ENCODE measurements at places on chromosomes 3 and 15.

DNA sequence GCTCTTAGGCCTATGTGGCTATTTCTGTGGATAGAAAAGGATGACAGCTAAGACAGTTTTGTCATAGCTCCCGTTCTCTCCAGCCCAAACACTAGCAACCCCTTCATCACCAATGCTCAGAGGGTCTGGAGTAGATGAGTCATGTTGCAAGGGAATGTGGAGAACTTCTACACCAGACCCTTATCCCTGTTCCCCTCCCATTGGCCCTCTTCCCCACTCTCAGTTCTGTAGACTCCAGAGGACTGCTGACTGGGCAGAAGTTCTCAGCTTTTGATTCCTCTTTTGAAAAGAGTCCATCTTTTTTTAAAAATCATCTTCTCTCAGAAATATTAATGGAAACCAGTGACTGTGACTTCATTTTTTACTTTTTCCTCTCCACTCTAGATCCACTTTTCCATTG lies 2.4 kb upstream of the MYZAP start:
- no peak for DNase-seq

- DNase-seq, result no peak
Observed at GRCh38 chr15:85749261-85750151, 45.2 kb downstream of the KLHL25 start.

DNA sequence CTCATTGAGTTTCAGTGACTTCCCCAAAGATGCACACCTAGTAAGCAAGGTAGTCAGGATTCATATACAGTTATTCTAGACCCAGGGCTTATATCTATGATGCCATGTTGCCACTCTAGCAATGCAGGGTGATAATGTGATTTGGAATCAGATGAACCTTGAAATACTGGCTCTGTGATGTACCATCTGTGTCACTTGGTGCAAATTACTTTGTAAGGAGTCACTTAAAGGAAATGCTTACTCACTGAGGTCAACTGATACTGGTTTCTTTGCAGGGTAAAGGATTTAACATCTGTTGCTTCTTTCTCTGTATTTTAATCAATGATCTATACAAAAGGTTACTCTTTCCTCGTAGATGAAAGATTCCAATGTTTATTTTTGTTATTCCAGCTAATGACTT lies 10.8 kb downstream of the ASB14 start:
- no peak for DNase-seq

DNA sequence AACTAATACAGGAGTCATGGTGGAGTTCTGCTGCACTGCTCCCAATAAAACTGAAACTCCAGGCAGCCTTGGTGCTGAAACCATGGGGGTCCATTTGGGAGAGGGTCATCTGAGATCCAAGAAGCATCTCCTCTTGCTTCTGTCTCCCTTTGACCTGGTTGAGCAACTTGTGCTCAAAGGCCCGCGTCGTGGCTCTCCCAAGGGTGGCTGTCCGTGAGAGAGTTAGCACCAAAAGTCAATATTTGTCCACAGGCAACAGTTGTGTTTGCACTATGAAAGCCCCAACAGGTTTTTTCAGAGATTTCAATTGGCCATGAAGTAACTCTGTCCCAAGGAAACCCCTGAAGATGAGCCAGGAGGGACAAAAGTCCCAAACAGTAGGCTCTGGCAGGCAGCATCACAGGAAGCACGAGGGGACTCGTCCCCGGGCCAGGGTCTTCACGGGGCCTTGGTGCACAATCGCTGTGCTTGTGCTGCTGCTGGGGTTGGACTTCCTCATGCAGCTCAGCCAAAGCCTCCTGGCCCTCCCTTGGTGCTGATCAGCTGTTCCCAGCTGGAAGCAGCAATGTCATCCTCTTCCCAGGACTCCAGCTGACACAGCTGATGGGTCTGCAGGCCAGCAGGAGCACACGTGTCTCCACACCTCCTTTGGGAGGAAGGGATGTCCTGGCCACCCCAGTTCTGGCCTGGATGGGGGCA lies 39.4 kb upstream of the WNT5A start:
- DNase-seq, result no peak

GRCh38 chr15:99406716-99407487 lies 155.6 kb downstream of the LRRC28 start:
- DNase-seq, result no peak

GRCh38 chr15:36769098-36769497 lies 189.7 kb downstream of the CDIN1 start:
- DNase-seq, result no peak

GRCh38 chr3:195081242-195081963 lies 189.6 kb downstream of the XXYLT1 start:
- DNase-seq, result no peak

GRCh38 chr3:184016811-184017671 lies 643 bp downstream of the ABCC5 start:
- no peak for DNase-seq

GRCh38 chr15:31606931-31607497 lies 280.4 kb downstream of the KLF13 start:
- no peak for DNase-seq

DNA sequence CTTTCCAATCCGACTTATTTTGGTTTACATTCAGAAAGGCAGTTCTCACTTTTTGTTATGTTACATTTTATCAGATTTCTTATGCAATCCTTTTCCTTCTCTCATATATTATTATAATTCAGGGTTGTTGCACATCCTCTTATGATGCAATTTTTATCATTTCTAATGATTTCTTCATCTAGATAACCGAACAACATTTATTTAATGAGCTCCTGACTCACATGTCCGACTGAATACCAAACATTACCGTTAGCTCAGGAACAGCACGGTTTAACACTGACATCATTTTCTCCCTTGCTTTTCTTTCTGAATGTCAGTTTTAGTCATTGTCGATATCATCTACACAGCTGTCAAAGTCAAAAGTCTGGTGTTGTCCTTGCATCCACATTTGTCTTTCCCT lies 199.2 kb downstream of the BCHE start:
- no peak for DNase-seq

DNA sequence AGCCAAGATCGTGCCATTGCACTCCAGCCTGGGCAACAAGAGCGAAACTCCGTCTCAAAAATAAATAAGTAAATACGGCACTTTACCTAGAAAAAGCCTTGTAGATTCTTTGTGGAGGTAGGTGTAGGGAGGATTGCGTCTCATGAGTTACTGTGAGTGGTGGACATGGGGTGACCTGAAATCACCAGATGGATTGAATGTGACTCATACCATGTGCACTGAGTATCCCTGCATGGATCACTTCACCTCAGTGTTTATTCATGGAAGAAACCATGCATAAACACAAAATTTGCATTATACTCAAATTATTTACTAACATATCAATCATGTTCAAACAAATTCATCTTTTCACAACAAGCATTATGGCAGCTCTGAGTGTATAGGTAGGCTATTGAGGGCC lies 55.9 kb downstream of the MRPS25 start:
- no peak for DNase-seq

- DNase-seq, result no peak
Observed at GRCh38 chr3:131976448-131976847, 58.4 kb downstream of the CPNE4 start.

DNA sequence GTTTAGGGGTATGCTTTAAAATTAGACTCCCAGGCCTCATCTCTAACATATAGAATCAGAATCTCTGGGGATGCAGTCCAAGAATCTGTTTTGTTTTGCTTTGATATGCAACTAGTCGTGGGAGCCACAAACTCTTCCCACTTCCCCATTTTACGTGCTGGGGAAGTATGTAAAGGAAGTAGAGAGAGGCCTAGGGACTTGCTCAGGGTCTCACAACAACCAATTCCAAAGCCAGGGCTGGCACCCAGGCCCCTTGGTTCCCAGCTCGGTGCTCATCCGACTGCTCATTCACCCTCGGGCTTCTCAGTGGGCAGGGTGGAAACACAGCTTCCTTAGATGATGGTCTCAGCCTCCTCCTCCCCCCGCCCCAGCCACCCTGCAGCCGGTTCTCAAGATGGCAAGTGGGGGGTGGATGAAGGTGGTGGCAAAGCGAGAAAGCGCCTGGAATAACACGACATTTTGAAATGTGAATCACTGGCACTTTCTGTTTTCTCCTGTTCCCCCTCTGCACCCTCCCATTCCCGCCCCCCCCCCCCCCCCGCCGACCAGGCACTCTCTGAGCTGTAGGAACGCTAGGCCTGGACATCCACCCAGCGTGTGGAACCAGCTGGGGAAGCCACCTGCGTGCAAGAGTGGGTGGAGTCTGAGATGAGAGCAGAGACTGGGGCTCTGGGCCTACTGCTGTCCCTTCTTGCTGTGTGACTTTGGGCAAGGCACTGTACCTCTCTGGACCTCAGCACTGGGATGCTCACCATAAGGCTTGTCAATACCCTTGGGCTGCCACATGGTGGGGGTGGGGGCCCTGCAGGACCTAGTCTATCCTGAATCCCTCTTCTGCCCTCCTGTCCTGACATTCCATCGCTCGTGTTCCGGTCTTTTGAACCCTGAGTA lies 214.5 kb downstream of the RPLP1 start:
- DNase-seq, result no peak

DNA sequence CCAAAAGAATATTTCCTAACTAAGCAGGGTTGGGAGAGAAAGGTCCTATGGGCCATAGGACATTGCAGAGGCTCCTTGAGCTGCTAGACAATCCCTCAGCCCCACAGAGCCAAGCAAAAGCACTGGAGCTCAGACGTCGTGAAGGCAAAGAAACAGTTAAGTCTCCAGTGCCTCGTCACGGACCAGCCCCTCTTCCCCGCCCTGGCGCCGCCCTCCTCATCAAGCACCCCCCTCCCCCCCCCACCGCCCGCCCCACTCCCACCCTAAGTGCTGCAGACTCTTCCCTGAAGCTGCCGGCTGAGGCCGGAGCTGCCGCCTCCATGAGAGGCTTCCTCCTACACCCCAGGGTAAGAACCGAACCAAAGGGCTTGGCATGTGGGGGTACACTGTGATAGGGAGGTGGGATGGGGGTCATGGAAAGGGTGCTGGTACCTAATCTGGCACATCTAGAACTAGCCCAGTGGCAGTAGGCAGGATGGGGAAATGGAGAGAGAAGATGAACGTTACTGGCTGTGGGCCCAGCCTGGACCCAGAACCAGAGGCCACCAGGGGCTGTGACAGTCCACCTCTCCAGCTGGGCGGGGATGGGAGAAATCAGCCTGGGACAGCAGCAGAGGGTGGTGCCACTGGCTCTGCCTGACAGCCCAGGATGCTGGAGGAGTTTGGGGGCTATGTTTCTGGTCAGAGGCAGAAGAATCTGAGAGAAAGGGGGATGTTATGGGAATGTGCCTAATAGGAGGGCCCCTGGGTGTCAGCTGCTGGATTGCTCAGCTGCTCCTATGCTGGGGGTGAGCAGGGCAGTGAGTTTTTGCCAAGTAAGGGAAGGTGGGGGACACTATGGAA lies at the start of gene MAP1A:
Gene MAP1A, plus strand, starts transcription at position 255 of the 843 bp plus-strand sequence. CDS start 3,866 bp downstream, outside the sequence.
- no peak for DNase-seq

- no peak for DNase-seq
Observed at GRCh38 chr3:162334537-162334936, 837.9 kb downstream of the OTOL1 start.

DNA sequence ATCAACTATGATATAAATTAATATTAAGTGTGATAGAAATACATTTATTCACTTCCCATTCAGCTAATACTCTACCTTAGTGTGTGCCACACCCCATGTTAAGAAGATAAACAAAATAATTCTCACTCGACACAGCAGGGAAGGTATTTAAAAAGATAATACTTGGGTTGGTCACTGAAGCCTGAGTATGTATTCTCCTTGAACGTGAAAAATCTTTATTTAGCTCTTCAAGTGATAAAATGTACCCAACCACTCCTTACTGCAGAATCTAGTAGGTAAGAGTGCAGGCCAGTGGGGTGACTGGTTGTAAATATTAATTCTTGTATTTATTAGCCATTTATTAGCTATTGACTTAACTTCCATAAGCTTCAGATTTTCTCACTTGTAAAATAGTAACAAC lies 372.7 kb upstream of the THBS1 start:
- DNase-seq, result no peak

GRCh38 chr3:99659032-99659431 lies 20.6 kb downstream of the COL8A1 start:
- no peak for DNase-seq

- DNase-seq, result no peak
Observed at GRCh38 chr3:169509359-169509758, 154.2 kb downstream of the MECOM start.

DNA sequence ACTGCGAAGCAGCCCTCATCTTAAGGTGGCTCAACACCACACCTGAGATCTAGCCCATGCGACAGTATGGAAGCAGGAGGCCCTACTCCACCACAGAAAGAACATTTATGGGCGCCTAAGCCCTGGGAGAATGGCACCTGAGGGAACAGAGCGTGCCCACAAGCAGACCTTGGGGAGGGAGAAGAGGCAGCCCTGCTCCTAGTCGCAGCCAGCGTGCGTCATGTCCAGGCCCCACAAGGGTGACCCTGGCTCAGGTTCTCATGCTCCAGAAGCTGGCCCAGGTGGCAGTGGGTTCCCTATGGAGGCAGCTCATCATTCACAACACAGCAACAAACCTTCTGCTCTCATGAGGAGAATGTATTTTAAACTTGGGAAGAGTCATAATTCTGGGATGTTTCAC lies 19.3 kb upstream of the ANPEP start:
- DNase-seq, result no peak

- DNase-seq, result no peak
Observed at GRCh38 chr15:63366451-63366850, 15.2 kb downstream of the CA12 start.

DNA sequence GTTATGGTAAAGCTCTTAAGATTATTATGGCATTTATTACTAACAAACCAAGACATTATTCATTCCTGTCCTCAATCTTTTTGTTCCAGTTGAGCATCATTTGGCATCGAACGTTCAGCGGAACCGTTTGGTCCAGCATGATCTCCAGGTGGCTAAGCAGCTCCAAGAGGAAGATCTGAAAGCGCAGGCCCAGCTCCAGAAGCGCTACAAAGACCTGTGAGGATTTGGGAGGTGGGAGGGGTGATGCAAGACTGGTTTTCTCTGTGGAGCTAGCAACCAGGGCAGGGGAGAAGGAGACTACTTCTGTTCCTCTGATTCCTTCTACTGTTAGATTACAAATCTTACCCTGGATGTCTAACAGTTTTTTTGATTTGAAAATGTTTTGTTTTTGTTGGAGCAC lies 27.6 kb upstream of the UTS2B start:
- DNase-seq, result no peak

DNA sequence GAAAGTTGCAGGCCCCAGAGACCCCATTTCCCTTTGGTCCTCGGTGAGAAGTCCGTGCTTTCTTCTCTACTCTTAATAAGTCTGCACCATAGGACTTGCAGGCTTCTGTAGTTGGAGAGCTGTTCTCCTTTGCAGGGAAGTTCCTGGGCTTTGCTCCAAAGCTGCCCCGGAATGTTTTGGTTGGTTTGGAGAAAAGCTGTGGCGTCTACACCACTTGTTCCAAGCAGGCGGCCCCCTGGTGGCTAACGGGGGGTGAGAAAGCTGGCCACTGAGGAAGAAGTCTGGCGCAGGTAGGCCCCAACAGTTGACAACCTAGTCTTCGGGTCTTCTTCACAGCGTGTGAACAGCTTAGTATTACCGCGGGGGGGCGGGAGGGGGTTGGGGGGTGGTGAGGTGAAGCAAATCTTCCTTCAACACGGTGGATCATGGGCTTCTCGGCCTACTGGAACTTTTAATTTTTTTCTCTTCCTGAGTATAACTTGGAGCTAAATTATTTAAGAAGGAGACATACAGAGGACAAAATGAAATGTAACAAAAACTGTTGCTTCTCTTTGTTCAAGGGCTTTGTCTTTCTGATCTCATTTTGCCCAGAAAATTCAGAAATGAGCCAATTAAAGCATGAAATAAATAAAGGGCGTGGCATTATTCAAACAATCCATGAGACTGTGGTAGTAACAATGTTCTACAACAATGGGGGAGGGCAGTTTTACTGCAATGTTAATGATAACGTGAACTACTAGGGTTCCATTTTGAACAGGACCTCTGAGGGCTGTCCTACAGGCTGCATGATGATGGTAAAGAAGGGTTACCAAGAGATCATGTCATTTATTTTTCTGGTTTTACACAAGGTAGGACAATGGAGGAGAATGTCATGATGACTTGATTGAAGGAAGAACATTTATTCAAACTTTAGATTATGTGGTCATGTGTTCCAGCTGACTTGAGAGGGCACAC lies 2.2 kb upstream of the THRB start:
- DNase-seq, result no peak

All from T-helper 2 cell (primary cell).